Ovary (tissue), 10 donors: ENCODE measurements at places on chromosomes 7 and 10. TPM values are rescaled to one million over a fixed set of nuclear protein-coding genes. Genes with fewer than 3 reads are reported as not detected.

DNA sequence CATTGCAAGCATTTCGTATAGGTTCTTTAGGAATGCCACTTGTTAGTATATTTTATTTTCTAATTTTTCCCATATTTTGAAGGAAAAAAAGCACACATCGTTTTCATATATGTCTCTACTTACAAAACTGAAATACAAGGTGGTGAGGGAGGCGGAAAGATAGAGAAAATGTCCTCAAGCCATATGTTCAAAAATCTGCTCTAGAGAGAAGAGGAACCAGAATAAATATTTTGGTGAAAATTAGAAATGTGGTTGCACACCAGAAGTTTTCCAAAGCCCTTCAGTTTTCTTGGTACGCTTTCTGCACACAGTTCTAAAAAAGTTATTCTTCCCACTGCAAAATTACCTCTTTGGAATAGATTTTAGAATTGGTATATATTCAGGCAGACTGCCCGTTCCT, 107.4 kb upstream of the RHOBTB1 start:
- H3K27ac ChIP-seq, result no peak overlapping the region
- H3K4me3 ChIP-seq, result no peak overlapping the region
- no peaks in the 10 kb centered on the region for H3K27me3 ChIP-seq
- H3K4me1 ChIP-seq, result no peaks in the 10 kb centered on the region

DNA sequence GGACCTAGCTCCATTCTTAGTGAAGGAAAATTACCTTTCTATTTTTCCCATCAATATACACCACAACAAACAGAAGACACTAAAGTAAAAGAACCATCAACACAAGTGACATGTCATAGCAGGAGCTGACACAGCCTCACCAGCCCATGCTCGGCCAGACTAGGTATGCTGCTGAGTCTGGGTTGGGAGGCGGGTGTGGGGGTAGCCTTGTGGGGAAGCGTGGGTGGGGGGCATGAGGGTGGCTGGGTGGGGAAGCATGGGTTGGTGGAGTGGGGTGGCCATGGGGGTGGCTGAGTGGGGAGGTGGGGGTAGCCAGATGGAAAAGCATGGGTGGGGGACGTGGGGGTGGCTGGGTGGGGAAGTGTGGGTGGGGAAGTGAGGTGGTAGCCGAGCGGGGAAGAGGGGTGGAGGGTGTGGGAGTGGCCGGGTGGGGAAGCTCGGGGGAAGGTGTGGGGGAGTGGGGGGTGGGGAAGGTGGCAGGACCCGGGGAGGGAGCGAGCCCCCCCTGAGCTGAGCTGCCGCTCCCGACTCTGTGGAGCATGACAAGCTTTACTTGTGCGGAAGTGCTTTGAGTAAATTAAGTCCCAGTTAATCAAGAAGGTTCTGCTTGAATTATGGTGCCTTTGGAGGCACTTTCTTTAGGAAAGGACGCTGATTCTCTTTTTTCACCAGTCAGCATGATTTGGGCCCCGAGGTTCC, 294.6 kb upstream of the ZNF32 start:
- H3K27me3 ChIP-seq, result no peaks in the 10 kb centered on the region
- H3K4me1 ChIP-seq, result peaks cover 12% of the 10 kb centered on the region
- no peaks in the 10 kb centered on the region for H3K36me3 ChIP-seq
- H3K27ac ChIP-seq, result no peak overlapping the region
- H3K4me3 ChIP-seq, result no peak overlapping the region
- no peak for DNase-seq

- no peaks in the 10 kb centered on the region for H3K27me3 ChIP-seq
- no peak overlapping the region for H3K4me3 ChIP-seq
- peaks cover 8% of the 10 kb centered on the region for H3K4me1 ChIP-seq
Observed at GRCh38 chr10:34528320-34528719, 286.8 kb downstream of the PARD3 start.

- no peaks in the 10 kb centered on the region for H3K4me1 ChIP-seq
- H3K27ac ChIP-seq, result no peak overlapping the region
- H3K27me3 ChIP-seq, result no peaks in the 10 kb centered on the region
- DNase-seq, result no peak
- no peaks in the 10 kb centered on the region for H3K36me3 ChIP-seq
Observed at GRCh38 chr10:123715546-123715945, 49.4 kb downstream of the GPR26 start.

DNA sequence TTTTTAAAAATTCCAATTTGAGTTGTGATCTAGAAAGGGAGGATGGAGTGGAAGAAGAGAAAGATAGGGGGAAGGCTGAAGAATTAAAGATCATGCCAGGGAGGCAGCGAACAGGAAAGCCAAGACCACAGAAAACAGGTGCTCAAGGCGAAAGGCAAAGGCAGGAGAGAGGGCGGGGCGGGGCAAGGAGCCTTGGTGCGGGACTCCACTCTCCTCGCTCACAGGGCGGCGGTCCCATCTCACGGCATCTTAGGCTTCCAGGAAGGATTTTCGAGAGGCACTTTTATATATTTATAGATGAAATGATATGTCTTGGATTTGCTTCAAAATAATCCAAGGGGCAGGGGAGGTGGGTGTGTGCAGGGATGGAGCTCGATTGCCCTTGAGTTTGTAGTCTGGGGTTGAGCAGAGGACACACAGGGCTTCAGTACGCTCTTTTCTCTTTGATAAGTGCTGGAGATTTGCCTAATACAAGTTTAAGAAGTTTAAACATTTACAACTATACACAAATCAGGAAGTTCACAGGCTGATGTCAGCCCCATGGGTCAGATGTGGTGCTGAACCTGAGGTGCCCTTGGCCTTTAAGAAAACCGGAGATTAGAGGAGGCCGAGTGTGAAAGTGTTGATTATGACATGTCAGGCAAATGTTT, 161.1 kb downstream of the PRKAG2 start:
- no peak overlapping the region for H3K4me3 ChIP-seq
- H3K4me1 ChIP-seq, result peaks cover 8% of the 10 kb centered on the region
- DNase-seq, result no peak
- H3K27me3 ChIP-seq, result no peaks in the 10 kb centered on the region
- no peak overlapping the region for H3K27ac ChIP-seq
- no peaks in the 10 kb centered on the region for H3K36me3 ChIP-seq

DNA sequence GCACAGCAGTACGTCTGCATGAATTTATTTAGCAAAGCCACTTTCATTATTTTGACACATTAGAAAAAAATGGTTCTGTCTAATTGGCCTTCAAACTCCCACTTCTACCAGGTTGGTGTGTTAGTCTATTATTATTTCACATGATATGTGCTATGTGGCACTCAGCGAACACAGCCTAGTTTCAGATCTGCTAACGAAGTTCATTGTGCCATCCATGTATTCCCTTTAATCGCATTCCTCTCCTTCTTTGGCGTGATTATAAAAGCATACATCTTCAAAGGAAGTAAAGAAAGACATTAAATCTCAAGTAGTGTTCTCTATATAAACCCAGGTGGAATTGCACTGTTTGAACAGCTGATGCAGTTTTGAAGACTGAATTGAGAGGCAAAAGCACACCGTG, 96.4 kb upstream of the CACNA2D1 start:
- no peak overlapping the region for H3K4me3 ChIP-seq
- H3K27ac ChIP-seq, result no peak overlapping the region
- DNase-seq, result no peak
- H3K36me3 ChIP-seq, result no peaks in the 10 kb centered on the region
- no peaks in the 10 kb centered on the region for H3K27me3 ChIP-seq

DNA sequence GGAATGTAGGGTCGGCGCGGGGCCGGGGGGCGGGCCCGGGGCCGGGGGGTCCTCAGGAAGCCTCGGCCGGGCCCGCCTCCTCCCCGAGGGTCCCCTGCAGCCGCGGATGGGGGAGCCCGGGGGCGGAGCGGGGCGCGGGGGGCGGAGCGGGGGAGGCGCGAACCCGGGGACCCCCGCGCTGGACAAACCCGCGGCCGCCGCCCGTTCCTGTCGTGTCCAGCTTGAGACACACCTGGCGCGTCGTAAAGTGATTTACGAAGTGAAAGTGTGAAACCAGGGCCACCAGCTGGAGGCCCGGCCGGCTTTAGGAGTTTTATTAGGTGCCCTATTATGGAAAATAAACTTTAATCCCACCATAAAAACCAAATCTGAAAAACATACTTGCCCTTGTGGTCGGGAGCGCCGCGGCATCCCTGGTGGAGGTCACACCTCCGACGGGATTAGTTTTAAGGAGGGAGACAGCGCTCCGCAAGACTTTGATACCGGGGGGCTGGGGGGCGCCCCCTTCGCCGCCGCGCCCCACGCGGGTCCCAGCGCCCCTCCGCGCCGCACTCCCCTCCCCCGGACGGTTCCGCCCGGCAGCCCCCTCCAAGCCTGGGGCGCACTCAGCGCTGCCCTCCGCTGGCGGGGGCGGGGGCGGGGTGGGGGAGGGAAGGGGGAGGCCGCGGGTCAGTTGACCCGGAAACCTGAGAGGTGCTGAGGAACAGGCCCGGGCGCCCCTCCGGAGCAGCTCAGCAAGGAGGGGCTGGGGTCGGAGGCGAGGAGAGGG, 10.3 kb downstream of the MNX1 start:
- no peaks in the 10 kb centered on the region for H3K27me3 ChIP-seq
- DNase-seq, result no peak
- peaks cover 4% of the 10 kb centered on the region for H3K4me1 ChIP-seq

GRCh38 chr10:12194752-12195271, 879 bp downstream of the NUDT5 start:
- no peak overlapping the region for H3K27ac ChIP-seq
- H3K36me3 ChIP-seq, result no peaks in the 10 kb centered on the region
- peak overlapping the region; percentile 56 for H3K4me3 ChIP-seq
- peaks cover 4% of the 10 kb centered on the region for H3K4me1 ChIP-seq

DNA sequence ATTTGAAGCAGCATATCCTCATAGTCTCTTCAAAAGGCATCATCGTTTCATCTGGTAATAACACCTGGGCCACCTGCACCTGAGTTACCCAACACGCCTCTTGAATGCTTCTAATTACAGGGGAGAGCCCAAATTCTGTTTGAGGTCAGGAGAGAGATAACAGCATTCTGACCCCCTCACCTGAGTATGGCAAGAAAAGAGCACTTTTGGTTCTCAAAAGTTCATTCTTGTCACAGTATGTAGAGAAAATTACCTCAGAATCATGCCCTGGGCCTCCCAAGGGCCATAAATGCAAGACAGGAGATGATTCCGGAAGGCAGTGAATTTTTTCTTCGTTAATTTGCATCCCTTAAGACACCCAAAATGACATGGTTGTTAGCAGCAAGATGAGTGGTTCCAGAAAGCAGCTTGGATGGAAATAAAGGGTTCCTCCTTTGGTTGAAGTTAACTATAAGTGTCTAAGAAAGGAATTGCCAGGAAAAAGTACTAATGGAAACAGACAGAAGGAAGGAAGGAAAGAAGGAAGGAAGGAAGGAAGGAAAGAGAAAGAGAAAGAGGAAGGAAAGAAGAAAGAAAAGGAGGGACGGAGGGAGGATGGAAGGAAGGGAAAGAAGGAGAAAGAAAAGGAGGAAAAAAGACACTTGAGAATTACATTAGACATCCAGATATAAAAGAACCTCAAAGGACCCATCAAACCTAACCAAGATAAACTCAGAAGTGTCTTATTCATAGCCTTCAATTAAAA, 228.4 kb upstream of the RHOBTB1 start:
- DNase-seq, result no peak
- H3K4me3 ChIP-seq, result no peak overlapping the region
- no peaks in the 10 kb centered on the region for H3K36me3 ChIP-seq
- no peaks in the 10 kb centered on the region for H3K27me3 ChIP-seq

- no peak overlapping the region for H3K27ac ChIP-seq
- H3K36me3 ChIP-seq, result no peaks in the 10 kb centered on the region
- H3K4me3 ChIP-seq, result no peak overlapping the region
- no peak for DNase-seq
- H3K27me3 ChIP-seq, result no peaks in the 10 kb centered on the region
- H3K4me1 ChIP-seq, result no peaks in the 10 kb centered on the region
Observed at GRCh38 chr7:100860702-100861615, 6.2 kb upstream of the TRIP6 start.

DNA sequence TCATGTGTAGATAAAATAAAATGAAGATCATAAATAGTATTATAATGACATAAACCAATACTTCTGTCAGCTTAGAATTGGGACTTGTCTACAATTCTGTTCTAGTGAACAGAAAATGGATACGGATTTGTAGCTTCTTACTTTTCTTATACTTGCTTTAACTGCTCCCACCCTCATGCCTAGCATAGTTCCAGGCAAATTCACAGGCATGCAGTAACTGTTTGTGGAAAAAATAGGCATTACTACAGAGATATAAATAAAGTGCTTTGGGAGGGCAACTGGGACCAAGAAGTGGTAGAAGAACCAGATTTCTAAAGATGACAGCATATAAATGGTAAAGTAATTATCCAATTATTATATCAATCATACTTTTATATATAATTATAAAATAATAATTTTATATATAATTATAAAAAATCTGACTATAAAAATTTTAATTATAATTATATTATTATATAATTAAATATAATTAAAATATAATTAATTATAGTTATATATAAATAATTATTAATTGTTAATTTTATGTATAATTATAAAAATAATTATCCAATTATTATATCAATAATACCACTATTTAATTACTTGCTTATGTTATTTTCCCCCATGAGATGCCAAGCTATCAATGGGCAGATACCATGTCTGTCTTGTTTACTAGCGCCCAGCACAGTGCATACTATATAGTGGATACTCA, 144.1 kb downstream of the NOC3L start:
- H3K27me3 ChIP-seq, result no peaks in the 10 kb centered on the region
- H3K27ac ChIP-seq, result no peak overlapping the region
- H3K4me1 ChIP-seq, result peaks cover 1% of the 10 kb centered on the region
- H3K4me3 ChIP-seq, result no peak overlapping the region
- H3K36me3 ChIP-seq, result no peaks in the 10 kb centered on the region

GRCh38 chr10:35422228-35422627, 85.9 kb downstream of the CCNY start:
- H3K4me1 ChIP-seq, result peaks cover 17% of the 10 kb centered on the region
- no peak for DNase-seq
- H3K36me3 ChIP-seq, result no peaks in the 10 kb centered on the region
- no peak overlapping the region for H3K4me3 ChIP-seq
- peak overlapping the region; percentile 82 for H3K27ac ChIP-seq
- no peaks in the 10 kb centered on the region for H3K27me3 ChIP-seq

- H3K27me3 ChIP-seq, result no peaks in the 10 kb centered on the region
- H3K36me3 ChIP-seq, result no peaks in the 10 kb centered on the region
- DNase-seq, result no peak
- no peak overlapping the region for H3K4me3 ChIP-seq
- H3K4me1 ChIP-seq, result peaks cover 5% of the 10 kb centered on the region
Observed at GRCh38 chr10:71468363-71469094, 71.8 kb downstream of the CDH23 start.

GRCh38 chr7:131501930-131502685, 54.3 kb downstream of the PODXL start:
- H3K27ac ChIP-seq, result no peak overlapping the region
- H3K4me1 ChIP-seq, result peaks cover 11% of the 10 kb centered on the region
- no peak for DNase-seq
- no peaks in the 10 kb centered on the region for H3K27me3 ChIP-seq
- H3K36me3 ChIP-seq, result no peaks in the 10 kb centered on the region

- no peak overlapping the region for H3K4me3 ChIP-seq
- no peak overlapping the region for H3K27ac ChIP-seq
- no peaks in the 10 kb centered on the region for H3K4me1 ChIP-seq
- H3K27me3 ChIP-seq, result no peaks in the 10 kb centered on the region
Observed at GRCh38 chr10:126669168-126669567, 1.3 kb downstream of the C10orf90 start.

Gene FEZF1
- not detected for total RNA-seq

Gene DYNC1I1
- 4.8 TPM for total RNA-seq

Gene HIBADH
- total RNA-seq, result 47.2 TPM

Gene ALOX5
- total RNA-seq, result 6.3 TPM

Gene CRPPA
- total RNA-seq, result 2.9 TPM

Gene FFAR4
- total RNA-seq, result 0.08 TPM
